ENCODE measurements at places on chromosomes 11 and 22. TPM values are rescaled to one million over a fixed set of nuclear protein-coding genes. Genes with fewer than 3 reads are reported as not detected.
A peak's percentile ranks its signal among the peaks of the same experiment; 100 is the strongest.

DNA sequence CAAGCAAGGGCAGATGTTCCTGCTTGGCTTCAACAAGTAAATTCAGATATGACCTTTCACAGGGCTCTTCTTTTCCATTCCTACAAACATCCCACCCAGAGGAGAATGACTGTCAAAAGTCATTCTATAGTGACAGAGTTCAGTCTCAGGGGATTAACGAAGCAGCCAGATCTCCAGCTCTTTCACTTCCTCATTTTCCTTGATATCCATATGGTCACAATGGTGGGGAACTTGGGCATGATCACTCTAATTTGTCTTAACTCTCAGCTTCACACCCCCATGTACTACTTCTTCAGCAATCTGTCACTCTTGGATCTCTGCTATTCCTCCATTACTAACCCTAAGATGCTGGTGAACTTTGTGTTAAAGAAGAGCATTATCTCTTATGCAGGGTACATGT is 15.0 kb upstream of the OR8B8 start:
- no peak for DNase-seq

DNA sequence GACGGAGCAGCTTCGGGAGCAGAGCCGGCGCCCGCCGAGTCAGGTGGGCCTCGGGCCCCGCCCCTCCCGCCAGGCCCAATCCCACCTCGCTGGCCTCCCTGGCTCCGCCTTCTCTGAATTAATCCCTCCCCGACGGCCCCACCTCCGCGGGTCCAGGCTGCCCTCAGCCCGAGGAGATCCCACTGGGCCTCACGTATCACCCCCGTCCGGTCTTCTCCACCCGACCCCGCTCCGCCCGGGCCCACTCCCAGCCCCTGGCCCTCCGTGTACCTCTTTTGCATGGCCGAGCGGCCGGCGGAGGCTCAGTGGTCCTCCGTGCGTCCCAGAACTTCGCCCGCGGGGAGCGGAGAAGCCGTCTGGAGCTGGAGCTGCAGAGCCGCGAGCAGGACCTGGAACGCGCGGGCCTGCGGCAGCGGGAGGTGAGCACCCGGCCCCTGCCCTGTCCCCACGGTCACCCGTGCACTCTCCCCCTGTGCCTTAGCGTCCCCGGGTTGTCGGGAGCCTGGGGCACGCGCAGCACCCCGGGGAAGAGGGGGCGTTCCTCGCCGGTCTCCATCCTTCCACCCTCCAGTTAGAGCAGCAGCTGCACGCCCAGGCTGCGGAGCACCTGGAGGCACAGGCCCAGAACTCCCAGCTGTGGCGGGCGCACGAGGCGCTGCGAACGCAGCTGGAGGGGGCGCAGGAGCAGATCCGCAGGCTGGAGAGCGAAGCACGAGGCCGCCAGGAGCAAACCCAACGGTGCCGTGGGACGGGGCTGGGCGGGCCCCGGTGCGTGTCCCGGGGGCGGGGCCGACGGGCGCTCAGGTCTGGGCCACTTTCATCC is 2.2 kb upstream of the CD151 start:
- DNase-seq, result peak; percentile 85

GRCh38 chr22:46413725-46414379 is 78.3 kb downstream of the TRMU start:
- peak; percentile 9 for DNase-seq

GRCh38 chr11:57643802-57644201 is 5.9 kb downstream of the YPEL4 start:
- no peak for DNase-seq

DNA sequence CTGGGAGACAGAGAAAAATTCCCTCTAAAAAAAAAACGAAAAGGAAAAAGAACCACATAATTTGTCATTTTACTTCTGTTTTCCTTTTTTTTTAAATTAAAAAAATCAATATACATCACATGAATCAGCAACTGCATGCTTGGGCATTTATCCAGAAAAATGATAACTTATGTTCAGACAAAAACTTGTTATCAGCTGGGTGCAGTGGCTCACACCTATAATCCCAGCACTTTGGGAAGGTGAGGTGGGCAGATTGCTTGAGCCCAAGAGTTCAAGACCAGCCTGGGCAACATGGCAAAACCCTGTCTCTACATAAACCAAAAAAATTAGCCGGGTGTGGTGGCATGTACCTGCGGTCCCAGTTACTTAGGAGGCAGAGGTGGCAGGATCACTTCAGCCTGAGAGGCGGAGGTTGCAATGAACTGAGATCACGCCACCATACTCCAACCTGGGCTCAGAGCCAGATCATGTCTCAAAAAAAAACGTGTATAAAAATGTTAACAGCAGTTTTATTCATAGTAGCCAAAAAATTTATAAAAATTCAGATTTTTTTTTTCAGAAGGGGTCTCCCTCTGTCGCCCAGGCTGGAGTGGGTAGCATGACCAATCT is 28.5 kb downstream of the AMBRA1 start:
- DNase-seq, result no peak

GRCh38 chr11:15972838-15973237 is 383.5 kb downstream of the SOX6 start:
- no peak for DNase-seq

- no peak for DNase-seq
These were observed 3.1 kb upstream of the PGGHG start for GRCh38 chr11:285894-286220.

LYVE1 gene
- not detected for total RNA-seq

NXPE2 gene
- not detected for total RNA-seq

FXYD2 gene
- not detected for total RNA-seq

MUC2 gene
- total RNA-seq, result not detected

CARD16 gene
- not detected for total RNA-seq

Data from GM23248 (cell line).